ENCODE measurements at places on chromosomes 1 and 21.

GRCh38 chr1:67687649-67688048 lies 2.6 kb downstream of the GADD45A start:
- DNase-seq: peak; percentile 77

DNA sequence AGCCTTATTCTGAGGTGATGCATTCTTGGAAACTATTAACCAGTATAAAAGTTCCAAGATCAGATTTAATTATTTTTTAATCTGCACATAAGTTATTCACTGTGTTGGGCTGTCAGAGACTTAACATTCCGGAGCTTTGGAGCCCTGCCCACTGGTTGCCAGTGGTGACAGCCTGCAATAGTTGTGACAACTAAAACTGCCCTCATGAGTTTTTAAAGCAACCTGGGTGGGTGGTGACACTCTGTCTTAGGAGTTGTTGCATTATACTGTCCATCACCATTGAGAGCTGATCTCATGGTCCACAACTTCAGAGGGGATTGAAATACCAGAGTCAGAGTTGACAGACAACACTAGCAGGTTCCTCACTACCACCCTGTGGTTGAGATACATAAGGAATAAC lies 653.9 kb upstream of the USP24 start:
- no peak for DNase-seq

- DNase-seq: no peak
Observed at GRCh38 chr1:104760017-104760416, 1010.3 kb downstream of the AMY1C start.

- no peak for DNase-seq
Observed at GRCh38 chr1:200916681-200917080, 22.0 kb downstream of the INAVA start.

GRCh38 chr1:6001992-6002576 lies 9.9 kb upstream of the NPHP4 start:
- no peak for DNase-seq

DNA sequence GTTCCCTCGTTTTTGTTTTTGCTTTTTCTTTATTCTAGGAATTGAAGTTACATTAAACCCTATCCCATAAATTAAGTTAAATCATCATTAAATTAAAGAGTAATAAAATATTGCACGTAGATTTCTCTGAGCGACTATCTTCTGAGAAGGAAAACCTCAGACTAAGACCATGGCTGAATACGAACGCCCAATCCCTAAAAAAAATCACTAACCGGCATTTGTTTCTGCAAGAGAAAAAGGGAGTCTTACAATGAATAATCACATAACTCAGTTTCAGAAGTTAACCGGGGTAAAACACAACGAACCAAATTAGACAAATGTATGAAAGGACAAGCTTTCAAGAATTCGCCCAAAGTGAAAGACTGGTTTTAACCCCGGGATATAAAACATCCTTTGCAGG lies 1.3 kb downstream of the PIK3R3 start:
- no peak for DNase-seq

DNA sequence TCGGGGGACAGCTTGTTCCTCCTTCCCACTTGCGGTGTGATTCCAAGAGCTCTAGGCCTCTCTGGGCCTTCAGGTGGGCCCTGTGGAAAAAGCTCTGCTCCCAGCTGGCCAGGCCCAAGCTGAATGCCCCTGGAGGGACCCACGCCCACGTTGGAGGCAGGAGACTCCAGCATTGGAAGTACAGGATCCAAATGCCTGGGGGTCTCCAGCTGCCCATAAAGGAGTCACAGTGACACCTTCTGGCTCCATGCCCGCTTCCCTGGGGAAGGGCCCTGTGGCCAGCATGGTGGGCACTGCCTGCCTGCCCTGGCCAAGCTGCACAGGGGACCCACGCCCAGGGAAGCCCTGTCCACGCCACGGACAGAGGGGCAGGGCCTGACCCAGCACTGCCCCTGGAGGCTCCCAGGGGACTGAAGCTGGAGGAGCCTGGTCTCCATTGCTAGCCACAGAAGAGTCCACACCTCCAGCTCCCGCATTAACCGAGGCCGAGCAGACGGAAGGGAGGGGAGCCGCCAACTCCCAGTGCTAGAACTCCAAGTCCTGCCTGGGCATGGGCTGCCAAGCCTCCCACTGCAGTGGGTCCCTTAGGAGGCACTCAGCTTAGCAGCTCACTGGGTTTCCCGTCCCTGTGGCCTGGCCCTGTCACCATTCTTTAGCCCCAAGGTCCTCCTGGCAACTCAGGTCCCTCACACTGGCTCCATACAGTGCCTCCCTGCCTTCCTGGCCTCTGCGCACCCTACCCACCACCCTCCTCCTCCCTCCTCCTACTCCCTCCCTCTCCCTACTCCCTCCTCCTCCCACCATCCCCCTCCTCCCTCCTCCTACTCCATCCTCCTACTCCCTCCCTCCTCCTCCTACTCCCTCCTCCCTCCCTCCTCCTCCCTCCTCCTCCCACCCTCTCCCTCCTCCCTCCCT lies 41.9 kb downstream of the WNT9A start:
- DNase-seq: no peak

GRCh38 chr1:6962996-6963911 lies 178.0 kb downstream of the CAMTA1 start:
- DNase-seq: no peak

DNA sequence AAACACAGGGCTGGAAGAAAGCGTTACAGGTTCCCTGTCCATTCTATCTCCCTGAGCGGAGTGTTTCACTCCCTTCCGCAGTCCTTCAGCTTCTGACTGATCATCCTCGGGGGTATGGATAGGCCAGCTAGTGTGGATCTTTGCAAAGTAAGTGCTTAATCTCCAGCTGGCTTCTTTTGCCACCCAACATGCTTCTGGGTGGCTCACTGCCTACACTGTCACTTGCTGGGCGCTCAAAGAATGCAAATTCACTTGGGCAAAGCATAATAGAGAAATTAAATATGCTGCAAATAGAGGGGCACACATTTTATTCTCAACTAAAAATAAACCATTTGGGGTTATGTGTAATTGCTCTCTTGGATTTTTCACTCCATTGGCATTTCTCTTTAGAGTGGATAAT lies 265.6 kb downstream of the TNR start:
- DNase-seq: no peak

- peak; percentile 22 for DNase-seq
Observed at GRCh38 chr1:95197616-95198252, 36.3 kb upstream of the RWDD3 start.

DNA sequence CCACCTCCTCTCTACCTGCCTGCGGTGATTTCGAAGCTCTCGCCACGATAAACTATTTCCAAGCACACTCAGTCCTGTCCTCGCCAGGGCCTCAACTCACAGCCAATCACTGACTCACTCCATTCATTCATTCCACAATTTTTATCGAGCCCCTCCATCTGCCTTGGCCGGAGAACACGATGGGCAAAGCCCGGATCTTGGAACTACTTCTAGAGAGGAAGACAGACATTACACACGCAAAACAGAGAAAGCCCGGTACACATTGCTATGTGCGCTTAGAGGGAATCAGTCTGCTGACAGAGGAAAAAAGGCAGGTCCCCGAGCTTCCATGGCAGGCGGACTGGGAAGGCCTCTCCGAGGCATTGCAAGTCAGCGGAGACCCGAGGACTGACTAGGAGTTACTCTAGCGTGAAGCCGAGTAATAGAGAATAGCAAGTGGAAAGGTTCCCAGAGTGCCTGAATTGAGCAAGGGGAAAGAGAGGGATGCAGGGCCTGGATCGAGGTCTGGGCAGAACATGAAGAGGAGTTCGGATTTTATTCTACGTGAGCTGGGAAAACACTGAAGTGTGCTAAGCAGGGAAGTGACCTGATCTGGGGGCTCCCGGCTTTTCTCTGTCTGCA lies 54.2 kb upstream of the DNAJC6 start:
- DNase-seq: no peak

- DNase-seq: no peak
Observed at GRCh38 chr1:98674075-98674781, 12.7 kb downstream of the SNX7 start.

DNA sequence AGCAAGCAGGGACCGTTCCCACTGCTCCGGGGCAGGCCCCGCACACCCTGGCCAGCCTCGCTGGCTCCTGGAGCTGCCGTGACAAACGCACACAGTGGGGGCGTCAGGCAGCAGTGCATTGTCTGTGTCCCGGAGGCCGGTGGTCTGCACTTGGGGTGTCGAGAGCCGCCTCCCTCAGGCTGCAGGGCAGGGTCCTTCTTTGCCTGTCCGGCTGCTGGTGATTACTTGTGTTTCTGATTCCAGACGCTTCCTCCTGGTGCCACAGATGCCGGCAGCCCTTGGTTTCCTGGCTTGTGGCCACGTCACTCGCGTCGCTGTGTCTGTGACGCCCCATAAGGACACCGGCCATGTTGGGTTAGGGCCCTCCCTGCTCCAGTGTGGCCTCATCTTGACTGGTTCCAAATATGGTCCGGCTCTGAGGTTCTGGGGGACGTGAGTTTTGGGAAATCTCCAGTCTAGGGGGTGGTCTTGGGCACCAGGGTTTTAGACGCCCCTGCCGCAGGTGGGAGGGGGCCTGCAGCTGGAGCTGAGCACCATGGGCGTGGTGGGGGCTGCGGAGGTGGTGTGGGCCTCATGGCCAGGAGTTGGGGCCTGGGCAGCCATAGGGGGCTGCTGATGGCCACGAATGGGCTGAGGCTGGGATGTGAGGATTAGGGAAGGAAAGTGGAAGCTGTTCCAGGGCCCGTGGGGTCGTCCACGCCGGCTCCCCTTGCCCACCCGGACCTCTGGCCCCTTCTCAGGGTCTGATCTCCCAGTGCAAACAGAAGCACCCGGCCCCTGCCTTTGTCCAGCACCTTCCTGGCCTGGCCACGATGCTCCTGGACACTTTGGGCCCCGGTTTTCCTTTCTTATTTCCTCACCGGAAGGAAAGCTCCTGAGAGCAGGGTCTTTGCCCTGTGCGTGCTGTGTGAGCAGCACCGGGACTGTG lies 41.0 kb downstream of the SLX9 start:
- DNase-seq: no peak

DNA sequence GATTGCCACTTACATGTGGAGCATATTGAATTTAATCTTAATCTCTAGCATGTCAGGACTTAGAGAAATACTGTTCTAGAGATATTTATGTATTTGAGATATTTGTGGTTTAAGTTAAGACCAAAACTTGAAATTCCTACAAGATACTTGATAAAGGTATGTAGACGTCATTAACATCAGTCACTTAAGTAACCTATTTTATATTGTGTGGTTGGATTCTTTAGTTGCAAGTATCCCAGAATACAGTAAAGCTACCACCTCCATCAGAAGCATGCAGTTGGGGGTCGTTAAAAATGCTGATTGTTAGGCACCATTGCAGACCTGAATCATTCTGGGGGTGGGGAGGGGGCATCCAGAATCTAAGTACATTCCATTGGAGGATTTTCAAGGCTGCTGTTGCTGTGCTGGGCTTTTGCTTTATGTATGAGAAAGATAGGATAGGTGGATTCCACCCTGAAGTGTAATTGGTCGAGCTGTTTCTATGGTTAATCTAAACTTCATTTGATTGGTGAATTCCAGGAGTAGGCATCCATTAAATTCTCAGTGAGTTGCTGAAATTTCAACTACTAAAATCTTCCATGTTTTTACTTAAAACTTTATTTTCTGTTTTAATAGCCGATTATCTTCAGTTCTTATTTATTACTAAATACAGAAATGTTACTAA lies 4.0 kb downstream of the H3-3A start:
- no peak for DNase-seq

GRCh38 chr1:151606384-151606783 lies 5.5 kb upstream of the SNX27 start:
- no peak for DNase-seq

- DNase-seq: no peak
Observed at GRCh38 chr1:161197560-161198193, 1.2 kb downstream of the ADAMTS4 start.

DNA sequence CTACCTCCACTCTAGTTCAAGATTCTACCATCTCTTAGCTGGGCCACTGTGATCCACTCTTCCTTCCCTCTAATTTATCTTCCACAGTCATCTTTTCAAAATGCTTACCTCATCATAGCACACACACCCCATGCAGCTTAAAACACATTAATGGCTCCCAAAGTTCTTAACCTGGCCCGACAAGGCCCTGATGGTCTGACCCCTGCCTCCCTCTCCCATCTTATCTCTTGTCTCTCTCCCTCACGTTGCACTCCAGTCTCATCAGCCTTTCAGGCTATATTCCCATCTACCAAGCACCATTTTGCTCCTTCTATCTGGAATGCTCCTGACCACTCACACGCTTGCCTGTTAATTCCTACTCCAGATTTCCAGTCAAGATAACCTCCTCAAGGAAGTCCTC lies 2.5 kb upstream of the ZBTB8A start:
- DNase-seq: no peak

GRCh38 chr21:17391811-17392340 lies 121.0 kb upstream of the CXADR start:
- DNase-seq: no peak

DNA sequence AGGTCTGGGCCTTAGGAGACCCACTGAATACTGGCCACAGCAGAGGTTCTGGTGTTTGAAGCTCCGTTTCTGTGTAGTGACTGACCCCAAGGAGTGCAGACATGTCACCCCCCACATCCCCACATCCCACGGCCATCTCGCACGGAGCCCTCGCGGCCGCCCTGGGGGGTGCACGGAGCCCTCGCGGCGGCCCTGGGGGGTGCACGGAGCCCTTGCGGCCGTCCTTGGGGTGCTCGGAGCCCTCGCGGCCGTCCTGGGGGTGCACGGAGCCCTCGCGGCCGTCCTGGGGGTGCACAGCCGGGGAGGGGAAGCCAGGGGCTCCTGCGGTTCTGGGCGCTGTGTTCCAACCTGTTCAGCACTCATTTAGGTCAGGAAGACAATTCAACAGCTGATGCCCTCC lies 68.4 kb downstream of the SCCPDH start:
- no peak for DNase-seq

DNA sequence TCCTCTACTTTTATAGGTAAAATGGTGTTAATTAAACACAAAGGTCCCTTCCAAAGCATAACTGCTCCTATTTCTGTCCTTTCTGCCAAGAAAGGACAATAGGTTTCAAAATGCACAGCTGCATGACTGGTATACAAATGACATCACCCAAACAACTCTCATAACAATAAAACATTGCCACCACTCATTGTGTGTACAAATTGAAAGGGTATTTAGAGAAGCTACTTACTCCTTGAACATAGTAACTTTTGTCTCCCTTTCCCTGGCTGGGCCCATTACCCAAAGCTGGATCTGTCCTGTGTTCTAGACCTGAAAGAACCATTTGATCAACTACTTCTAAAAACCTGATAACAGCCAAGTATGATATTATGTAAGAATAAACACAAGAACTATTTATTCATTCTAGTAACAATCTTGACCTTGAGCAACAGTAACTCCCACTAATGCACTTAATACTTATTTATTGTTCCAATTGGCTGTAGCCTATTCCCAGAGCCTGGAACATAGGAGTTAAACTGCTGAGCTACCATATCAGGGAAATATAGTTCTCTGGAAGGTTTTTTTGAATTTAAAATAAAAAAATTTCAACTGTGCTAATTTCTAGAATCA lies 38.2 kb downstream of the TTLL7 start:
- no peak for DNase-seq

GRCh38 chr1:8006037-8006963 lies 19.8 kb downstream of the ERRFI1 start:
- no peak for DNase-seq

DNA sequence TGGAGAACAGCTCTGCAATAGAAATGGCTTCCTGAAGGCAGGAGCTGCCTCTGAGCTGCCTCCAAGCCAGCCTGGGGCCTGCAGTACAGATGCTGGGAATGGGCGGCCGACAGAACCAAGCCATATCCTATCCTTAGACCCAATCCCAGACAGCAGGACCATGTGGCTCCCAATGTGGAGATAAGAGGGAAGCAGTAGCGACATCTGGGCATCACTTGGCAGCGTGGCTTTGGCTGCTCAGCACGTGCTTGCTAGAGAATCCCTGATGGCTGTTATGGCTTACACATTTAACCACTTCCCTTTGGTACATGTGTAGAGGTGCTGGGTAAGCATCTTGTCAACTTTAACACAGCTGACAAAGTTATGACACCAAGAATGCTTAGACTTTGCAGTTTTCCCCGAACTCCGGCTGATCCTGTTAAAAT lies 87.7 kb downstream of the MAN1C1 start:
- DNase-seq: no peak

All from HS-27A (cell line).